Psoas muscle (tissue), 8 donors: ENCODE measurements at places on chromosomes 7 and 10. TPM values are rescaled to one million over a fixed set of nuclear protein-coding genes. Genes with fewer than 3 reads are reported as not detected.

Gene AMPH
- total RNA-seq, result 2.9 TPM

Gene PIP
- total RNA-seq, result not detected

Gene C7orf57
- total RNA-seq, result not detected

GRCh38 chr7:112873831-112874553 is 83.8 kb upstream of the TMEM168 start:
- DNase-seq, result no peak

- no peak for DNase-seq
Measured at GRCh38 chr10:122072491-122072890, 83.5 kb downstream of the TACC2 start.

- no peak for DNase-seq
Measured at GRCh38 chr10:133276100-133276434, 601 bp downstream of the ADAM8 start.

GRCh38 chr10:105161767-105162166 is 520.7 kb downstream of the SORCS3 start:
- DNase-seq, result no peak
